ENCODE measurements at places on chromosomes 2 and 18.

GRCh38 chr2:129015397-129016285 is 697.0 kb upstream of the HS6ST1 start:
- DNase-seq, result no peak

DNA sequence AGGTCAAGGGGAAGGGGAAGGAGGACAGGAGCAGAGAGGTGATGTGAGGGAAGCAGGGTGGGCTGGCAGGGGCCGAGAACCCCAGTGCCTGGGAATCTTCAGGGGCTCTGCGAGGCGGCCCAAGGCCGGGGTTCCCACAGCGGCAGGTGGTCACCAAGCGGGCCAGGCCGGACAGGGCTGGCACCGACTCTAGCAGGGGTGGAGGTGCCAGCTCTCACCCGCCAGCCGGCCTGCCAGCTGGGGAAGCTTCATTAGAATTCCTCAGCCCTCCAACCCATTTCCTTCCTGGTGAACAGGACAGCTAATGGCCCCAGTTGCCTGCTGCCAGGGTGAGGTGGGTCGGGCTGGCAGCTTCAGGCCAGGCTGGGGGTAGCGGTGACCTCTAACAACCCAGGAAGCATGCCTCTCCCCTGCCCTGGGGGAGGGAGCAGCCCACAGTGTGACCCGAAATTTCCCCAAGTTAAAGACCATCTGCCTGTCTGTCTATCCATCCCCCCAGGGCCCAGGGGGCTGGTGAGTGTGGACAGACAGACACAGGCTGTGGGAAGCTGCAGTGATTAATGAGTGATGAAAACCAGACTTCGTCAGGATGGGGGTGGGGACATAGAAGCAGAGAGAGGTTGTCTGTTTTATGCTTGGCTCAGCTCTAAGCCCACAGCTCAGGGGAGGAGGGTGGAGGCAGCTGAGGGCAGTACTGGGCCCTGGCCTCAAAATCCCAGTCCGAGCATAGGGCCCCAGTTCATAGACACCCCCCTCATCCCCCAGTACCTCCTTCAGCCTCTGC is 144.1 kb downstream of the ZFP36L2 start:
- DNase-seq, result peak; percentile 97

DNA sequence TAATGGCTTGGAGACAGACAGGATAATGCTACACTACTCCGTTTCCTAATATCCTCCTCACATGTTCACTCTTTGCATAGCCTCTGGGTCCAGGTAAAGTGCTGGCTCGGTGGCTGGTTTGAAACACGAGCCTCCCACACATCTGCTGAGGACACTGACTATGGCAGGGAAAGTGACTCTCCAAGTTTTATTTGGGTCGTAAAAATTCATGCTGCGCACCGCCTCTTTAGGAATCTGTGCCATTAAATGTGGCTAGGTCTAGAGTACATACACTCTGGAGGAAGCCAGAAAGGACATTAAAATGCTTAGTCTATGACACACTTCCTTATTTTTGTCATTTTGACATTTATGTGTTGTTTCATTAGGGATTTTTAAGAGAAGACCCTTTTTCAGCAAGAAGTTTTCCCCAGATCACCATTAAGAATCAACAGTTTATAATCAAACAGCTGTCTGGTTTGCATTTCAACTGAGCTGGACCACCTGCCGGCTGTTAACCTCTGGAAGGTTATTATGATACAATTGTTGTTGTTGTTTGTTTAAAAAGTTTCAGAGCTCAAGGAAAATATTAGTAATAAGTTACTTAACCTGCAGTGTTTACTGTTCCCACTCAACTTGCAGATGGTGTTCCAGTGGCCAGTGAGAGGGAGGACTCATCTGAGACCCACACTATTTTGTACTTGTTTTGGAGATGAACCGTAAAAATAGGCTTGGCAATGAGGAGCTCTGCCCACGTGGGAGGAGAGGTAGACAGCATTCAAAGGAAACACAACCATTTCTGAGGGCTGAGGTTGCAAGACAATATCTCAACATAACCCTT is 443.3 kb upstream of the MEIS1 start:
- peak; percentile 93 for DNase-seq

- DNase-seq, result no peak
These were observed at the start of gene L3MBTL4 for GRCh38 chr18:6414723-6415417. Gene L3MBTL4, minus strand, starts transcription at chr18:6414911. Its CDS starts 103,286 bp downstream, at chr18:6311625.

GRCh38 chr2:212385241-212385640 is 153.4 kb downstream of the ERBB4 start:
- DNase-seq, result no peak

GRCh38 chr2:24343225-24343882 is 17.0 kb downstream of the ITSN2 start:
- no peak for DNase-seq

- peak; percentile 68 for DNase-seq
These were observed 21.2 kb downstream of the SCG2 start for GRCh38 chr2:223580951-223581350.

- peak; percentile 17 for DNase-seq
These were observed 37.2 kb upstream of the SNED1 start for GRCh38 chr2:240960971-240961876.

- DNase-seq, result no peak
These were observed 226.3 kb downstream of the NBAS start for GRCh38 chr2:15334644-15335326.

DNA sequence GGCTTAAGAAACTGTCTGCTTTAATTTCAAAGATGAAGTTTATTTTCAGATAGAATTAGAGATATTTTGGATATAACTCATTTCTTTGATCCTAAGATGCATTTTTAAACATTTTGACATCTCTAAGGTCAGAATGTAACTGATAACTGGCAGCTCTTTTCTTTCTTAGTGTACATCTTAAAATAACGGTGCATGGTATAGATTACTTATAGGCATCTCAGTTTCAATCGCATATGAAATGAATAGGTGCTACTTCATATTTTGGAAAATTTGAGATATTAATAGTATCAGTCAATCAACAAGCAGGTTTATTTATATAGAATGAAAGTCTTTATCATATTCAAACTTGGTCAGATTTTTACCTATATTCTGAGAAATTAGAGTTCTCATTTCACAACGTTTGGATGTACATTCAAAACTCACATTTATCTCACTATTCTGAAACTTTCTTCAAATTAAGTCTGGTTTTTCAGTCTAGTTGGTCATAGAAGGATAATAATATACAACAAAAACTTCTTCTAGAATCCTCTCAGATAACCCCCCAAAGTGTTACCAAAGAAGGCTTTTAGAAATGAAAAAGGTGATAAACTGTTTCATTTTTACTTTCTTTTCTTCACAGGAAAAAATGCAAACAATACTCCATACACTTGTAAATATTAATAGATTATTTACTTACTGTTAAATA is 122.8 kb upstream of the WDSUB1 start:
- no peak for DNase-seq

DNA sequence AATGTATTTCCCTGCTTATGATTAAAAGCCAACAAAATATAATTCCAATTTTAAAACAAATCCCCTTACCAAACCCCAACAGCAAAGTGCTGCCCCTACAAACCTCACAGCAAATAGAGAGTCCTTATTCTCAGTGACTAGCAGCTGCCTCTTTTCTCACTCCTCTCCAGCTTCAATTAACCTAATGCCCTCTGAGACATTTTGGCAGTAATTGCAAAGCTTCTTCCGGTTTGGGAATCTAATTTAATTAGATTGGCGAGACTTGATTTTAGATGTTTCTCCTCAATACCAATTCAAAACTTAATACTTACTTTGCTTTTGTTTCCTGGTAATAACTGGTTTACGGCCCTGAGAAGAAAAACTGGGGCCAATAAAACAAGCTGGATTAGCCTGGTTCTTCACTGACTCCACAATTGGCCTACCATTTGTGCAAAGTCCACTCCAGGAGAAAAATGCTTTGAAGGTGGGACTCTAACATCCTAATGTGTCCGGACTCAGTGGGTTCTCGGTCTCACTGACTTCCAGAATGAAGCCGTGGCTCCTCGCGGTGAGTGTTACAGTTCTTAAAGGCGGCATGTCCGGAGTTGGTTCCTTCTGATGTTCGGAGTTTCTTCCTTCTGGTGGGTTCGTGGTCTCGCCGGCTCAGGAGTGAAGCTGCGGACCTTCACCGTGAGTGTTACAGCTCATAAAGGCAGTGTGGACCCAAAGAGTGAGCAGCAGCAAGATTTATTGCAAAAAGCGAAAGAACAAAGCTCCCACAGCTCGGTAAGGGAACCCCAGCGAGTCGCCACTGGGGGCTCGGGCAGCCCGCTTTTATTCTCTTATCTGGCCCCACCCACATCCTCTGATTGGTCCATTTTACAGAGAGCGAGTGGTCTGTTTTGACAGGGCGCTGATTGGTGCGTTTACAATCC is 52.8 kb downstream of the SLC35F5 start:
- DNase-seq, result no peak

- peak; percentile 97 for DNase-seq
These were observed 144.0 kb downstream of the TNS1 start for GRCh38 chr2:217858519-217859491.

DNA sequence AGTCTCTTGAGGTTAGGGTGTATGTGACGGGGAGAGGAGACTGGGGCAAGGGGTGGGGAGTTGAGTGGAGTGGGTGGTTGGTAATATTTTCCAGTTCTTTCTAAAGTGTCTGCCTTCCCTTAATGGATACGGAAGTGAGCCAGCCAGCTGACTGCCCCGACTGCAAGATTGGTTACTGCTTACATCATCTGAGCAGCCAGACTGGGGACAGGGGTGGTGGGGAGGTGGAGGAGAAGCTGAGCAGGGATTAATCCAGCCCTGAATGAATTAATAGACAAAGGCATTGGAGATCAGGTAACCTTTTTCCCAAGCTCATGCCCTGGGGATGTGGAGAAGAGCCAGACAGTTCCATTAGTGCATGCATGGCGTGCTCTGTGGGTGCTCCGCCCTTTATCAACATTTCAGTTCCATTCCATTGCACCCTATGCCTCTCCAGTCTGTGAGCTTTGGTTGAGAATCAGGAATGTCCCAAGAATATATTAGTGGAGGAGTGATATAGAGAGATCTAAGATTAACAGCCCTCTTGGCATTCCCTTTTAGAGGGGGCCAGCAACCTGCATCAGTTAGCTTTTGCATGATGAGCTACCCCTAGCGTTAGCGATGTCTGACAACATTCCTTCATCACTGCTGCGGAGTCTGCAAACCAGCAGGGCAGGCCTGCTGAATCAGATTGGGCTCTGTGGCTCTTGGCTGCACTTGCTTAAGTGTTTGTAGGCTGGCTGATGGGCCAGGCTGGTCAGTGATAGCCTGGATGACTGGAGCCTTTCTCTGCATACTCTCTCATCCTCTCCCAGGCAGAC is 67.4 kb downstream of the TNP1 start:
- peak; percentile 95 for DNase-seq

DNA sequence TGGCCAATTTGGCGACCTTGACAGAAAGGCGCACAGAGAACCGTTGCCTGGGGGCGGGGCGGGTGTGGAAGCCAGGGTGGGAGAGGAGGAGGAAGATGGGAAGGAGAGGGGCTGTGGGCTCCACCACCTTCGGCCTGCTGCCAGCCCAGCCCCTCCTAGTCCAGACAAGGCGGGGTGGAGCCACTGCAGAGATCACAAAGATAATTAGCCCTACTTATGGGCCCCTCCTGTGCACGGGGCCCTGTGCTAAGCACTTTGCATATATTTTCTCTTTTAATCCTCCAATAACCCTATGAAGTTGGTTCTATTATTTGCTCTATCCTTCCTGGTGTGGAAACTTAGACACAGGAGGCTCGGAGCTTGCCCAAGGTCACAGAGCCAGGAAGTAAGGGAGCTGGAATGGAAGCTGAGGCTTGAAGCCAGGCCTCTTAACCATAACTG is 13.7 kb upstream of the ECEL1 start:
- DNase-seq, result no peak

- DNase-seq, result no peak
These were observed 27.3 kb upstream of the MGAT5 start for GRCh38 chr2:134226601-134227000.

GRCh38 chr2:85243101-85244072 is 84.4 kb downstream of the TGOLN2 start:
- DNase-seq, result peak; percentile 77

DNA sequence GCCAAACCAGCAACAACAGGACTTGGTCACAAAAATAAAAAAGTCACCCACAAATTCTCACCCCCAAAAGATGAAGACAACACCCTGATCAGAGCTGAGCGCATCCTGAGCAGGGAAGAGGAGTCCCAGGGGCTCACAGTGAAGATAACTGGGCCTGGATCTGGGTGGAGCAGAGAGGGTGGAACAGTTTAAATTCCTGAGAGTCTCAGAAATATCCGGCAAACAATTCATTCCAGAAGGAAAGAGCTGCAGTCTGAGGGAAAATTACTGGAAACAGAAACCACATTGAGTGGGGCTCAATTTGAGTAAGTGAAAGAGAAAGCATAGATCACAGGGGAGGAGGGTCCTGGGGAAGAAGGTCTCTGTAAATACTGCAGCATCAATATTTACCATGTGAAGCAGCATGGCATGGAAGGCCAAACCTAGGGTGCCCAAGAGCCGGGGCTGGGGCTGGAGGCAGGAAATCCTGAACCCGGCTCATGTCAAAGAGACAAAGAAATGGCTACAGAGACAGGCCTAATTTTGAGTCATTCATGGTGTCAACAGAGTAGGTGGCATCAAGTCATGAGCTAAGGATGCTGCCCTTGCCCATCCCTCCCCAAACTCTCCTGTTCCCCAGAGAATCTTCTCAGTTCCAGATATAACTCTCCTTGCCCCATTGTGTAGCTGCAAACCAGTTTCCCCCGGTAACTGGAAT is 61.4 kb upstream of the ZBTB7C start:
- DNase-seq, result no peak

GRCh38 chr2:88735133-88735532 is 43.7 kb downstream of the RPIA start:
- DNase-seq, result no peak

- DNase-seq, result no peak
These were observed 686.9 kb upstream of the NRXN1 start for GRCh38 chr2:51718881-51719280.

GRCh38 chr2:65228263-65228750 is 676 bp downstream of the ACTR2 start:
- no peak for DNase-seq

DNA sequence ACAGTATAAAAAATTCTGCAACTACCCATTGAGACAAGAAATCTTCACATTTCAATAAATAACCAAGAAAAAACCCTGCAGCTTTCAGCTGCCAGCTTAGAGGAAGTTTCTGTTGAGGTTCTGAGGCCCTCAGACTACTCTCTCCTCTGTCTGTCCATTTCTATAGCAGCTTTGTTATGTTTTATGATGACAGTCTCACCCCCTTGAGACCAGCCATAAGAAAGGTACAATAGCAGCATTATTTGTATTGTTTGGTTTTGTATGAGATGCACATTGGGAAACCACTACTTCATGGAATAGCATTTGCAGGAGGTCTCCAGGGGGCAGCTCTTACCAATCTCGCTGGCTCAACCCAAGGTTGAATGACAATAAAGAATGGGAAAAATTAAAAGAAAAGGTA is 334.6 kb upstream of the VRK2 start:
- no peak for DNase-seq

Measured in islet precursor cell (in vitro differentiated cells).